ENCODE measurements at places on chromosomes 7 and 10. TPM values are rescaled to one million over a fixed set of nuclear protein-coding genes. Genes with fewer than 3 reads are reported as not detected.

DNA sequence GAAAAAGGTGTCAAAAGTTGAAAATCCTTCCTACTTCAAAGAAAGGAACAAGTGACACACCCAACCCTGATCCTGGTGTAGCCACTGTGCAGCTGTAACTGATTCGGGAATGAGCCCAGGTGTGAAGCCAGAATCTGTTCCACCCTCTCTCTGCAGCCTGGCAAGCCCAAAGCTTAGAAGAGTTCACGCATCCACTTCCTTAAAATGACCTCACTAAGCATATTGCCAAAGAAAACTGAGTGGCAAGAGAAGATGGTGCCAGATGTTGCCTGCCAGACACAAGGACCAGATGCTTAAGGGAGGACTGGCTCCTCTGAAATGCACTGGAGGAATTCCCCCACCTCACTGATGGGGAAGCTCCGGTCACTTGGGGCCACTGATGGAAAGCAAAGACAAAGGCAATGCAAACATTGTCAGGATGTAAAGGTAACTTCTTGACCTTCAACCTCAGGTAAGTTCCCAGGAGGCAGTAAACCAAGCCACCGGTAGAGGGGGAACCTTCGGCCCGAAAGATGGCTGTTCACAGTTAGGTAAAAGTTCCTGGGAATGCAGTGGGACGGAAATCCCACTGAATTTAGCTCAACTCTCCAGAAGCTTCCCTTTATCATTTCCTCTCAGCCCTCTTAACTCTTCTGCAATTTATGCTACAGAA lies 554.9 kb downstream of the KCNMA1 start:
- no peak for DNase-seq

DNA sequence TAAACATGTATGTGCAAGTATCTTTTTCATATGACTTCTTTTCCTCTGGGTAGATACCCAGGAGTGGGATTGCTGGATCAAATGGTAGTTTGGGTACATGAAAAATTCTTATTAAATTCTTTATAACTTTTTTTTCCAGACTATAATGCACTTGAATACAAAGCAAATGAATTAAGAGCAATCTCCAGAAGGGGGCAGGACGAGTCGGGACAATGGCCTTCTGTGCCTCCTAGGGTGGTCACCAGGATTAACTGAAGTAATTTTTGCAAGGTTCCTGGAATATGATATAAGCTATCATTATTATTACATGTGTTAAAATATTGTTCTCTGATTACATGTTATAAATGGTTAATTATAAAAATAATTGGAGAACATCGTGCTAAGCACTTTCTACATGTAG lies 127.2 kb downstream of the PPP1R17 start:
- no peak for DNase-seq

Gene KAZALD1
- total RNA-seq = 0.55 TPM

- DNase-seq = no peak
These were observed 31.1 kb downstream of the LOXL4 start for GRCh38 chr10:98236862-98237261.

- DNase-seq = no peak
These were observed 41.6 kb downstream of the KMT2E start for GRCh38 chr7:105055621-105056020.

Measured in activated T-helper 2 cell treated with anti-CD3 and anti-CD28 coated beads, Interferon-gamma antibody, Interleukin-2, Interleukin-4, amounts not matched to agents 10 μg/mL and 5 μg/mL and 100 μg/mL, durations not matched to agents 14 hours and 24 hours and 36 hours (primary cell).